ENCODE measurements at places on chromosomes 1 and 21. TPM values are rescaled to one million over a fixed set of nuclear protein-coding genes. Genes with fewer than 3 reads are reported as not detected.

Gene PPIH
- total RNA-seq: 18.0 TPM

Gene TCP10L
- 0.27 TPM for total RNA-seq

Gene OPRD1
- not detected for total RNA-seq

Gene GJB4
- total RNA-seq: not detected

Gene KIAA1614
- total RNA-seq: 0.81 TPM

Gene ZMYM4
- 26.7 TPM for total RNA-seq

Gene BTBD8
- total RNA-seq: 3.5 TPM

Gene CNR2
- total RNA-seq: 1.3 TPM

Gene SMIM12
- total RNA-seq: 40.7 TPM

Gene TMEM51
- 0.54 TPM for total RNA-seq

Gene BATF3
- total RNA-seq: 3.2 TPM

Gene ENO1
- total RNA-seq: 1,354 TPM

Gene HFM1
- total RNA-seq: 2.4 TPM

Gene FCRL3
- total RNA-seq: 0.54 TPM

Gene KRTAP19-3
- not detected for total RNA-seq

Gene LRRC53
- not detected for total RNA-seq

Gene TDRD5
- under 0.01 TPM for total RNA-seq

Gene ANGPTL3
- not detected for total RNA-seq

Gene DMBX1
- not detected for total RNA-seq

Gene TTC13
- total RNA-seq: 4.8 TPM

Gene DSTYK
- 10.5 TPM for total RNA-seq

Gene ERICH3
- under 0.01 TPM for total RNA-seq

Gene GRIK3
- total RNA-seq: under 0.01 TPM

Gene TBX19
- total RNA-seq: 1.3 TPM

Measured in hematopoietic multipotent progenitor cell (in vitro differentiated cells).